ENCODE measurements at places on chromosomes 3 and 15.

DNA sequence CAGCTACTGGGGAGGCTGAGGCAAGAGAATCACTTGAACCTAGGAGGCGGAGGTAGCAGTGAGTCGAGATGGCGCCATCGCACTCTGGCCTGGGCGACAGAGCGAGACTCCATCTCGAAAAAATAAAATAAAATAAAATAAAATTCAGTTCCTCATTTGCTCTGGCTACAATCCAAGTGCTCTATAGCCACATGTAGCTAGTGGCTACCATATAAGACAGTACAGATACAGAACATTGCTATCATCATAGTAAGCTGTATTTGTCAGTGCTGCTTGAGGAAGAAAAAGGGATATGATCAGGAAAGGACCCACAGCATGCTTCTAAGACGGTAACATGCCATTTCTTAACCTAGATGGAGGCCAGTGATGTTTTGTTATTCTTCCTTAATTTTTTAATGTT lies 88.7 kb upstream of the CDAN1 start:
- DNase-seq: no peak

DNA sequence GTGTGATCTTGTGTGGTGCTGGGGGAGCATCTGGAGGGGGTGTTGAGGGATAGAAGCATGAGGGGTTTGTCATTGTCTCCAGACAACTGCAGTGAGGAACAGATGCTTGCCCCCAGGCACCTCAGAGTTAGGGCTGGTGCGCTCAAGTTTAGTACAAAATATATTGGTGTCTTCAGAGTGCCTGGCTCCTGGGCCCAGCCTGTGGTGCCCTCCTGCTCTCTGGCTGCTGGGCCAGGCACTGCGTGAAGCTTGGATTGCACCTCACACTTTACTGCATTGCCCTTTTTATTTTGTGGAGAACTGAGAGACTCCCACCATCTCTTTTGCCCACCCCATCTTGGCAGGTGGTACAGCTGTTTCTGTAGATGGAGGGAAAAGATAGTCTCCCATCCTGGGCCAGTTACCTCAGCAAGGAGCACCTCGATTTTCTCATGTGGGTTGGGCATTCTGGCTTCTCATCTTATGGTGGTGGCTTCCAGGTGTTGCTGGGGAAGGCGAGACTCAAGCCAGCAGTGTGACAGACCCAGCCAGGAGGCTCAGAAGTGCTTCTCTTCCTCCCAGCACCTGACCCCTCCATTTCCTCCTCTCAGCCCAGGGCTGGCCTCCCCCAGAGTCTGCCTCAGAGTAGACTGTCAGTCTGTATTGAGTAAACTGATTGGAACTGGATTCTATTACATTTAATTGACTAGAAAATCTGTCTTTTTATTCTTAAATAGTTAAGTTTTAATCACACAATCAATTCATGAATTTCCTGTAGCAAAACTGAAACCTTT lies 140.5 kb downstream of the DNAJB8 start:
- DNase-seq: no peak

DNA sequence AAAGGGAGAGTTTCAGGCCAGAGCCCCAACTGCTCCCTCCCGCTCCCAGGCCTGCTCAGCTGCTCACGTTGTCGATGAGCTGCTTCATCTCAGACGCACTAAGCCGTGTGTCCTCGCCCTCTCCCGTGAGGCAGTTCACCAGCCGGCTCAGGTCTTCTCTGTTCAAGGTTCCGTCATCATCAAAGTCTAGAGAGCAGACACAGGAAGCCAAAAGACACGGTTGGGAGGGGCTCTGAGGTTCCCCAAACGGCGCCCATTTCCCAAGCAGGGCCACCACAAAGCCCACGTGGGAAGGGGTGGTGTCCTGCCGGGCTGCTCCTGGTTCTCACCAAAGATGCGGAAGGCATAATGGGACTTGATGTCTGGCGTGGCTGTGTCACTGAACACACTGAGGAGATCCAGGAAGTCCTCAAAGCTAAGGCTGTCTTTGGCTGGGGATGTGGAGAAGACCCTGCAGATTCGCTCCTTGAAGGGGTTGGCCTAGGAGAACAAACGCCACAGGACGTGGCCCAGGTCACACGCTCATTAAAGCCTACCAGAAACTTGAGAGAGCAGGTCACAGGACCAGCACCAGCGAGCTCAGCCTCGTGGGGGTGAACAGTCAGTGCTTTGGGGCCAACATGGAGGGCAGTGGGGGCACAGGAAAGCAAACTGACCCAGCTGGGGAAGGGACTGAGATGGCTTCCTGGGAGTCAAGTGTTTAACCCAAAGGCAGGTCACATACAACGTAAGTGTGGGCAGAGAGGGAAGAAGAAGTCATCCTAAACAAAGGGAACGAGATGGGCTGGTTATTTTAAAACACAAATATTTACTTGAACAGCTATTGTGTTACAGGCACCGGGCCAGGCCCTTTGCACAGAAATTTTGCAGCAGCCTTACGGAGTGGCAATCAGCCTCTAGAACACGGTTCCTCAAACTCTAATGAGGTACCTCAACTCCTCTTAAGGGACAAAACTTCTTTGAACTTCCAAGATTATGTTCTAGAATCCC lies 2.4 kb downstream of the CIB1 start:
- peak; percentile 53 for DNase-seq

- DNase-seq: no peak
Measured at GRCh38 chr3:126664591-126665214, 9.8 kb upstream of the TXNRD3 start.

DNA sequence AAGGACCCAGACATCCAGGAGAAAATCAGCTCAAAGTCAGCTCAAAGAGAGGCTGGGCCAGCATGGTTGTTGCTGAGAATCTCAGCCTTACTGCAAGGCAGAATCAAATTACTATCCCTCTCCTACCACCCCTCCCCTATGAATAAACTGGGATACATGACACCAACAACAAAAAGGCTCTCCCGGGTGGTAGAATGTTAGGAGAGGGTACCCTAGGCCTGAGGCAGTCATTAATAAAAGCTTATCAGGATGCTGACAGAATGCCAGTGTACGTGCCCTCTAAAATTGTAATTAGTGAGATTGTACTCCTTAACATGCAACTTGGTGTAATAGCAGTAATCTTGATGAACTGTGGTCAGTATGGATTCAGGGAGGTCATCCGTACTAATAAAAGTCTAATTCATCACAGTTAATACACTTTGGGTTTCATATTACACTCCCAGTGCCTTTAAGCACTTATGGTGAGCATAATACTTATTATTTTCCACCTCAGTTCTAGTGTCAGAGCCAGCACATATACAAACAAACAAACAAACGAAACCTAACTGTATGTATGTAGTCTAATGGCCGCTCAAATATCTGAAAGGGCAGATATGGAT lies 76.5 kb downstream of the B3GALNT1 start:
- no peak for DNase-seq

- no peak for DNase-seq
Measured at GRCh38 chr15:58909616-58910015, 23.9 kb downstream of the SLTM start.

DNA sequence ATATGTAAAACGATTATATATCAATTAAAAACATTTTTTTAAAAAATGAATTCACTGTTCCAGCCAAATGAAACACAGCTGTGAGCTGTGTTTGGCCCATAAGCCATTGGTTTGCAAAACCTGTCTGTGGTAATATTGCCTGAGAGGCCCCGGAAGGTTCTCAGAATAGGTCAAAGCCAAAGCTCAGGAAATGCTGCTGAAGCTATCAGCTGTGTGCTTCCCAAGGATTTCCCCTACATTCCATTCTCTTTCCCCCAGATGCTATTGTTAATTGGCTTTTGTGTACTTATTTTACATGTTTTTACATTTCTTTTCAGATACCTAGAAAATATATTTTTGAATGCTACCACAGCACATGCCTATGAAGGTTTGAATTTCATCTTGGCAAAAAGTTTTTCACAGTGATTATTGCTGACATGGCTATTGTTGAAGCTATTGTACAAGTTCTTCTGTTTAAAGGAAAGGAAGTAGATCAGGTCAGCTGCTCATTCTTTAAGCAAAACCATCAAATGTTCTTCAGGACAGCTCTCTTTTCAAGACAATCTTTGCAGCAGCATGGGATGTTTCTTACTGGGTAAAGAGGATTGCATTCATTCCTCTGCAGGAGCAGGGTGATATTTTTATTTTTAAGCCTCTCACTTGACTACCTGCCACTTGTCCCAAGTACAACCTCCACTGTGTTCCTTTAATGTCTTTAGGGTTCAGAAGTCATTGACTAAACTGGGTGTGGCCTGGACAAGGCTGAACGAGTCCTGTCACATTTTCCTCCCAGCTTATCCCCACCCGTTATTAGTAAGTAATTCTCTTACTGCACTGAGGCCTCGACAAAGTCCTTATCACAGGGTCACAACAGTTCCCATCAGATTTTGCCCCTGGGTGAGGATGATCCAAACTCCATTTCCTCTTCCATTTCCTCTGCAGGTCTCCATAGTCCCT lies 26.3 kb upstream of the BNC1 start:
- no peak for DNase-seq

- no peak for DNase-seq
Measured at GRCh38 chr15:34065941-34066340, 26.9 kb upstream of the AVEN start.

- DNase-seq: no peak
Measured at GRCh38 chr3:53672981-53673380, 173.2 kb downstream of the CHDH start.

DNA sequence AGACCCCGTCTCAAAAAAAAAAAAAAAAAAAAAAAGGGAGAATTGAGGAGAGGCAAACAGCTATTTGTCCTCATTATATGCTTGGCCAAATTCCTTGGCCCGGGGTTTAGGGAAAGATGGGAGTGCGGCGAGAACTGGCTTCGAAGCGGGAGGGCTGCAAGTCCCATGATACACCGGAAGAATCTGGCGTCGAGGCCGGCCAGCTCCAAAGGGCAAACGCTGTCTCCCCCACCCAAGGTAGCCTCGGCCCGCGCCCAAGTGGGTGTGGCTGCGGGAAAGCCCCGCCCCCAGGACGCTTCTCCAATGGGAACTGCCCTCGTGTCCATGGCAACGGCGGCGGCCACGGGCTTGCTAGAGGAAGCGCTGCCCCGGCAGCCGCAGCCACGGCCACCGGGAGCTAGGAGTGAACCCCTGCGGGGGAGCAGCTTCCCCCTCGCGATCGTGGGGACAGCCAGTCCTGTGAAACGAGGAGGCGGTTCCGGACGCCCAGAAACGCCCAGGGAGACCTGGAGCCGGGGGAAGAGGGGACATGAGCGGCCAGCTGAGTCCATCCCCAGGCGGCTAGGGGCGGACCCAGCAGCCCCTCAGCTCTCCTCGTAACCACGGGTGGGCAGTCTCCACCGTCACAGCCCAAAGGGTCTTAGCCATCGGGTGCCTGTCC lies at the start of gene TTLL13:
TTLL13 (plus strand) TSS at position 354 of the 661 bp plus-strand sequence. CDS start 1,075 bp downstream, outside the sequence.
- DNase-seq: no peak

DNA sequence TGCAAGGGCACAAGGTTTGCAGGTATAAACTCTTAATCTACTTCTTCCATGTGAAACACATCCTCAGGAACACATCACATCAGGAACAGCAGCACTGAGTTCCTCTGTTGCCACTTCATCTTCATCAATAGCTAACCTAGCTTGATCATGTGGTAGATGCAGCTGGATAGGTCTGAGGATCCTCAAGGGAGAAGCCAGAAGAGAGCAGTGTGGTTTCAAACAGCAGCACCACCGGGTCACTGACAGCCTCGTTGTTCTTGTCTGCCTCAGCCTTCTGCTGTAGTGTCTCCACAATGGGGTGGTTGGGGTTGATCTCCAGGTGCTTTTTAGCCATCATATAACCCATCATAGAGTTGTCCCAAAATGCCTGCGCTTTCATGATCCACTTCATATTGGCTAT lies 58.8 kb downstream of the ADAM10 start:
- DNase-seq: no peak

- no peak for DNase-seq
Measured at GRCh38 chr15:91412138-91412928, 312.3 kb downstream of the SV2B start.

- DNase-seq: no peak
Measured at GRCh38 chr3:14231145-14231990, 52.8 kb downstream of the LSM3 start.

DNA sequence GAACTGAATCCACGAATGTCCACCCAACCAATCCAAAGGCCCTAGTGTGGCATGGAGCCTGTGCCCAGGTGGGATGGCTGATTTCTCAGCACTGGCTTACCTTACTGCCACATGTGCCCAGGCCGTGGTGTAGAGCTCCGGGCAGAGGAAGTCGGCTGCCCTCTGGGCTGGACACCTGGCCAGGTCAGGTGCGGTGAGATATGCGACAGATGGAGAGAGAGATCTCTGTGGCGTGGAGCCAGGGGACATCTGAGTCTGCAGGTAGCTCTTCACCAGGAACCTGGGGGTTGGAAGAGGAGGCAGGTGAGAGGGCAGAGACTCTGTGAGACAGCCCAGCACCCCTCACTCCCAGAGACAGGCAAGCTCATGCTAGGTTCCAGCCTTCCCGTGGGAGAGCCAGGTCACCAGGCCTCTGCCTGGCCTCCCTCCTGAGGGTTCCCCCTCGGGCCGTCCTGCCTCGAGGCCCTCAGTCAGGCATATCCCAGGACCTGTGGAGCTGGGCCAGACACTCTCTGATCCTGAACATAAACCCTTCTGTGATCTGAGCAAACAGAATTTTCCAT lies 12.6 kb downstream of the ACOX2 start:
- DNase-seq: no peak

- no peak for DNase-seq
Measured at GRCh38 chr3:177827511-177828207, 630.4 kb upstream of the TBL1XR1 start.

GRCh38 chr3:54138937-54139547 lies 16.7 kb downstream of the CACNA2D3 start:
- DNase-seq: no peak

- no peak for DNase-seq
Measured at GRCh38 chr3:141677701-141678100, 60.4 kb upstream of the RNF7 start.

GRCh38 chr3:78878011-78878410 lies 889.8 kb downstream of the ROBO1 start:
- no peak for DNase-seq

GRCh38 chr3:173003471-173003870 lies 137.6 kb downstream of the SPATA16 start:
- DNase-seq: no peak

DNA sequence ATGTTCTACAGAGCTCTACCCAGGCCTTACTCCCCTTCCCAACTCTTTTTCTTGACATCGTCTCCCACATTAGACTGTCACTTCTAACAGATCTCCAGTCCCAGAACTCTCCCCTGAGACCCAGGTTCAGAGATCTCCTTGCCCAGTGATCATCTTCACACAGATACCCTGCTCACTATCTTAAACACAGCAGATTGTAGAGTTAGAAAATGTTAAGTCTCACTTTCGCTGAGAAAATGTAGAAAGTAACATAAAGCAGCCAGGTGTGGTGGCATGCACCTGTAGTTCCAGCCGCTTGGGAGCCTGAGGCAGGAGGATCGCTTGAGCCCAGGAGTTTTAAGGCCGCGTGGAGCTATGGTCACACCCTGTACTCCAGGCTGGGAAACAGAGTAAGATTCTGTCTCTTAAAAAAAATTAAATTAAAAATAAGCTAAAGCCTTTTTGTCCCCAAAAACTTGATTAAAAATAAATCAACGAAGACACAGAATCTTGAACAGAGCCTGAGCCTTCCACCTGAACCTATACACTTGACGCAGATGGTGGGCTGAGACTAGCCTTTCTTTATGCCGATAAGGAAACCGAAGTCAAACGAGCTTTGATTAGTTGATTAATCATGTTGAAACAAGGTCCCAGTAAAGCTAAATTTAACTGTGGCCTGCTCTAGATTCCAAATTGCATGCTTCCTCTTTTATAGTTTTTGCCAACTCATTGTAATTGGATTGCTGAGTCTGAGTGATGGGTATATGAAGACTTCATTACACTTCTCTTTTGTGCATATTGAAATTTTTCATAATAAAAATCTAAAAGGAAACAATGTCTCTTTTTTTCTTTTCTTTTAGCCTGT lies 31.3 kb upstream of the BLM start:
- no peak for DNase-seq
